ENCODE measurements at places on chromosomes 6 and 20. TPM values are rescaled to one million over a fixed set of nuclear protein-coding genes. Genes with fewer than 3 reads are reported as not detected.

The TMEM170B gene
- total RNA-seq = 2.2 TPM

The ZNF334 gene
- 17.9 TPM for total RNA-seq

The BTN1A1 gene
- not detected for total RNA-seq

The TUBB2B gene
- 253 TPM for total RNA-seq

The MTG2 gene
- total RNA-seq = 29.6 TPM

The ARMH2 gene
- not detected for total RNA-seq

The MRPS10 gene
- total RNA-seq = 32.7 TPM

The OGFRL1 gene
- total RNA-seq = 6.3 TPM

The CST2 gene
- 1.2 TPM for total RNA-seq

The NOL7 gene
- total RNA-seq = 44.4 TPM

The PAK5 gene
- total RNA-seq = 0.42 TPM

The SULF2 gene
- total RNA-seq = 187 TPM

The C20orf144 gene
- 0.44 TPM for total RNA-seq

The LHFPL5 gene
- total RNA-seq = not detected

The TMEM244 gene
- total RNA-seq = not detected

The CDSN gene
- total RNA-seq = not detected

The ELOVL4 gene
- 7.2 TPM for total RNA-seq

The SCAF8 gene
- total RNA-seq = 39.6 TPM

The BMP2 gene
- total RNA-seq = 132 TPM

The WFDC12 gene
- total RNA-seq = not detected

The BTNL2 gene
- not detected for total RNA-seq

The C20orf204 gene
- 4.0 TPM for total RNA-seq

The CALHM5 gene
- total RNA-seq = 0.14 TPM

The ZSCAN23 gene
- total RNA-seq = 4.4 TPM

The FAM217A gene
- not detected for total RNA-seq
